ENCODE measurements at places on chromosomes 1 and 21.

- no peak for DNase-seq
Measured at GRCh38 chr21:32173121-32173724, 105.6 kb downstream of the MIS18A start.

- no peak for DNase-seq
Measured at GRCh38 chr1:154970631-154971340, at the start of gene SHC1. TSS of gene SHC1 (minus strand) at chr1:154970747. CDS start at chr1:154970526, 221 bp downstream.

GRCh38 chr1:241640149-241640866 lies at the start of the genes CHML and OPN3:
TSS of gene CHML (minus strand) at chr1:241640369. CDS start at chr1:241635766, 4,603 bp downstream.
TSS of gene OPN3 (minus strand) at chr1:241640369. CDS start at chr1:241640254, 115 bp downstream.
- DNase-seq, result peak; percentile 77

- no peak for DNase-seq
Measured at GRCh38 chr1:216607067-216607697, 116.0 kb downstream of the ESRRG start.

DNA sequence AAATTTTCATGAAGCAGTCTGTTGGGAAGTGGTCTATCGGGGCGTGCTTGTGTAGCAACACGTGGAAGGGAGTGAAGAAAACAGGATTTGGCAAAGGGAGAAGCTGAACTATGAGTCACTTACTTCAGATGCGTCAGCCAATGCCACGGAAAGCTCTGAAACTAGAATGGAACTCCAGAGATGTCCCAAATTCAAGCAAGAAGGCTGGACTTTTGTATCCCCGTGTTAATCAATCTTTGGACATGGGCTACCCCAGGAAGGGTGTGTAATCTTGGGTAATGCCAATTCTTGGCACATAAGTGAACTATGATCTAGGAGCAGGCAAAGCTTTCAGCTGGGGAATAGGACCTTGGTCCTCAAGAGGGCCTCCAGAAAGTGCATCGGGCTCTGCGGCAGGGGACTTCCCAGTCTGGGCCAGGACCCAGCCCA lies 102.6 kb downstream of the ADSS2 start:
- no peak for DNase-seq

- no peak for DNase-seq
Measured at GRCh38 chr1:74641876-74642275, 31.7 kb downstream of the ERICH3 start.

DNA sequence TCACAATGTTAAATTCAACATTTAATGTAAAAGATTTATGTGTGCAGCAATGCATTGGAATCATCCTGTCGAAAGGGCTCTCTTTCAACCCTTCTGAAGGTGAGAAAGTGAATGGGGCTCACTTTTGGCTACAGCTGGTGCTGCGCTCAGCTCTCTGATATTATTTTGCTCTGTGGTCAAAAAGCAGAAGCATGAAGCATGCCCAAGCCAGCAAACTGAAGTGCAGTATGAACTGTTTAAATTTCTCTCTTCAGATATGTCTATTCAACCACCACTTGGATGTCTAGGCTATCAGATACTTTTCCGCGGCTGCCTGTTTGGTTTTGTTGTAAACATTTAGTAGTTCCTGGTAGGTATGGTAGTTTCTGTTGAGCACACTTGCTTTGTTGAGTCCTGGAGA lies 216.9 kb upstream of the TMPRSS15 start:
- no peak for DNase-seq

DNA sequence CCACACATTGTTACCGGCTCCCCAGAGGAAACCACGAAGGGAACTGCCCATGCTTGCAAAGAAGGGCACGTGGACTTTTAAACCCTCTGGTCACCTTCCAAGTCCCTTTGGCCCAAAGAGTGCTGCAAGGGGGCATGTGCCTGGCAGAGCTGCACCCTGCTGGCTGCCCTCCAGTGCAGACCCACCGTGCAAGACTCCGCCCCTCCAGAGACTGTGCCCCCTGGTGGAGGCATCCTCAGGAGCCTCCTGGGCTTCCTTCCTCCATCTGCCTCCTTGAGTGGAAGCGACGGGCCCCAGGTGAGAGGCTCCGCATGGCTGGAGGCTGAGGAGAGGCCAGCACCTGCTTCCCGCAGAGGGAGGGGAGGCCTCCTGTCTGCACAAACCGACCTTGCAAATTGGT lies 100.6 kb downstream of the CRYAA start:
- DNase-seq, result no peak

DNA sequence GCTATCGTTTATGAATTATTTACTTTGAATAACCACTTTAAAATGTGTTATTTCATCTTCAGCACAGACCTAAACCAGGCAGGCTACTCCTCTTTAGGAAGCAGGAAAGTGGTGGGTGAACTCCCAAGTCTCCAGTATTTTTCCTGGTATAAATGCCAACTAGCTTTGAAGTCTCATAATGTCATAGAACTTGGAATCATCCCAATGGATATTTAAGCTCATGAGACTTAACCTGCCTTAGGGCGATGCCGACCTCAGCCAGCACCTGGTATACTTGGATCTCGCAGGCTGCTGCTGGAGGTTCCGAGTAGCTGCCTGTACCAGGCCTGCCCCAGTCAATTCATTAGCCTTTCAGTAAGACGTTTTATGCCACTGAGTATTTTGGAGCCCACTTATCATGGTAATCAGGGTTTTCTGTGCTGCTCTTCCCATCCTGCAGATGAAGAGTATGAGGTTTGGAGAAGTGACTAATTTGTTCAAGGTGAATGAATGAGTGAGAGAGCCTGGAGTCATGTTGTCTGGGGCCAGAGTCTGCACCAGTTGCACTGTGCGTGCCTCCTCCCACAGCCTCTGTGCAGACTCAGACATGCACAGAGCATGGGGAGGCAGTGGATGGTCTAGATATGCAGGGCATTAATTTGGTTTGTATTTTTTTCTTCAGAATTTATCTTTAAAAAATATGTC lies 34.9 kb downstream of the VANGL1 start:
- no peak for DNase-seq

- no peak for DNase-seq
Measured at GRCh38 chr1:224042557-224043118, 71.3 kb upstream of the FBXO28 start.

- DNase-seq, result no peak
Measured at GRCh38 chr1:231226156-231226555, 14.9 kb upstream of the GNPAT start.

- no peak for DNase-seq
Measured at GRCh38 chr1:48049823-48050535, 52.8 kb upstream of the TRABD2B start.

GRCh38 chr1:44828003-44828651 lies 14.9 kb downstream of the PTCH2 start:
- DNase-seq, result no peak

DNA sequence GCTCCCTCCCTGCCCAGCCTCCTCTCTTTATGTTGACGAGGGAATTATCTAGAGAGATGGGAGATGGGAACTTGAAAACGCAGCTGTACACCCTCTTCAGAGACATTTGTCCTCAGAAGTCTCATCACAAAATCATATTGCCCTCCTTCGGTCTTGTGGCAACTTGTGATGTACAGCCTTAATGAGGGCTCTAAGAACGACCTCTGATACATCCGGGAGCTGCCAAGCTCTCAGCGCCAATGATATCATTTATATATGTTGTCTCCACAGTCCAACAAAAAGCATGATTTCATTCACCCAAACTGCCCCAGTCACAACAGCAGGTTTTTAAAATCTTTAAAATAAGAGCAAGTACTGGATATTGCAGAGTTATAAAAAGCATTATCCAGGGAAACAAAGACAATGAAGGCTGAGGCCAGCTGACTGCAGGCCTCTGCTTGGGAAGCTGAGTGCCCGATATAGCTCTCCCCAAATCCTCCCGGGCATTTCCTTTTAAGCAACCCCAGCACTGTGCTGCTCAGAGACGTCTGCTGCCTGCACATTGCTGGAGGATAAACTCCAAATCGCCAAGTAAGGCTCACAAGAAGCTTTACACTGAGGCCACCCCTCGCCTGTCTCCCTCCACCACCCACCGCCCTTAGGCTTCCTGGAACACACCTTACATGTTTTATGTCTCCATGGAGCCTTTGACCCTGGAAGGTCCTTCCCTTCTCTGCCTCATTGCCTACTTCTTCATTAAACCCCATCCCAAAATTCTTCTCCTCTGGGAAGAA lies 236.1 kb downstream of the C1orf94 start:
- no peak for DNase-seq

DNA sequence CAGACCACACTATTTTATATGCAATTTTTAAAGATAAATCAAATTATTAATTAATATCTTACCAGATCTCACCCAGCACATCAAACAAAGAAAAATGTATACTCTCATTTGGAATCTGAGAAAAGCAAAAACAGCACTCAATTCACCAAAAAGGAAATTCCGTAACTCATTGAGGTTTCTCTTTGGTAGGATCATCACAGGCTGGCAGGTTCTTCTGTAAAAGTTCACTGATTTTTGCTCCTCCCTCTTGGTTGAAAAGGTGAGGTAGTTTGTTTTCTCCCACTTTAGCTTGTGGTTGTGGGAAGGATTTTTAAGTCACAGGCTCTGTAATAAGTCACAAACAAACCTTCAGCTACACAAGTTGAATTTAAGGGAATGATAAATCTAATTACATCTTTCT lies at the start of gene LIPI:
Gene LIPI, minus strand, starts transcription at position 218 of the 400 bp plus-strand sequence. Its CDS starts 110 bp downstream, at position 108.
- no peak for DNase-seq

GRCh38 chr1:116873680-116874271 lies 35.9 kb upstream of the PTGFRN start:
- DNase-seq, result no peak

DNA sequence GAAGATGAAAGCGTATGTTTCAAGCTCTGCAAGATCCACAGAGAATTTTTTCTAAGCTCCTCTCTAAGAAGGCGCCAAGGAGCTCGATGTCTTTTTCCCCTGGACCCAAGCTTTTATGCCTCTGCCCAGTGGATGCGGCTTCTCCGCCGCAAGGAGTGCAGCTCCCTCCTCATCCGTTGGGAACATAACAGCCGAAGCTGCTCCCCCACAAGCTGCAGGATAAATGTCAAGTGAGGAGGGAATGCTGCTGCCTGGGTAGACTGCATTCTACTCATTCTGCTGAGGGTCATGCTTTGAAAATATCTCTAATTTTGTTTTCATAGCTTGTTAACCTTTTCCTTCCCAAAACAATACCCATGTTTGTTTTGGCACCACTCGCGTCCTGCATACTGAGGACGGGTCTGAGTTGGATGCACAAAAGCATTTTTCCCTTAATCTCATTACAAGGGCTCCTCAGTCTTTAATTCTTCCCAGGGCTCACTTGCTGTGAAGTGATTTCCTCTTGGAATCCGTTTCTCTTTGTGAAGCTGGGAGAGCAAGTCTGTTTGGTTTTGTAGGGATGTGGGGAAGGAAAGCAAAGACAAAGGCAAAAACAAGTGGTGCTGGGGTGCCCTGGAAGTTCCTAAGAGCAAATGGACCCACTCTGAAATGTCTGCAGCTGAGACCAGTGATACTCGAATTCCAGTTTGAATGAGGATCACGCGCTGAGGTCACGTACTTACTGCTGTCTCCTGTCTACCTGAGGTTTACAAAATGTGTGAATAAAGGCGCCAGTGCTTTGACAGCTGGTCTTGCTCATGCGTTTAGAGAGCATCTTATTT lies 134.0 kb upstream of the IRF2BP2 start:
- DNase-seq, result no peak

DNA sequence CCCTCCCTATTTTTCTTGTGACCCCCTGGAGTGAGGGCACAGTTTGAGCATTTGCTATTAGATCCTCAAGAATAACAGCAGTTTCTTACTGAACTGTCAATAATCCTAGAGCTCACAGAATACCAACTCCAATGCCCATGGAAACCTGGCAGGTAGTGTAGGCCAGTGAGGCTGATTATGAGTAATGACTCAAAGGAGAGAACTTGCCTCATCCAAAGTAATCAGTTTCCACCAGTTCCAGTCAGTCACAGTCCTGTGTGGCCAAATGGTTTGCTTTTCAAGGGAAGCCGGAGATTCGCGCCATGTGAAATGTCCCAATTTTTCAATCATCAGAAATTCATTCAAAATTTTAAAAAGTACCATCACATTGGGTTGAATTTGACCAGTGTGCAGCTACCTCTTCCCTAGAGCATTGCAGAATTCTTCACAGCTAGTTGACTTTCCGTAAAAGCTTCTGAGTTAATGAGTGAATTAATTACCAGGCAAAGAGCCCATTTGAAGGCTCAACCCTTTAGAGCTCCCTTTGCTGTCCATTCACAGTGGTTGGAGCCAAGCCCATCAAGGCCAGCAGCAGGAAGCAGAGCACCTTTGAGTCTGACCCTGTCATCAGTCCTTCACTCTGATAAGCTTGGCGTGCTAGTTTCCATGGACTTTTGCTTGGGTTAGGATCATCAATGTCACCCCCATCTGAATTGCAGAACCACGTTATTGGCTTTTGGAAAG lies 170.3 kb downstream of the KAZN start:
- DNase-seq, result no peak

DNA sequence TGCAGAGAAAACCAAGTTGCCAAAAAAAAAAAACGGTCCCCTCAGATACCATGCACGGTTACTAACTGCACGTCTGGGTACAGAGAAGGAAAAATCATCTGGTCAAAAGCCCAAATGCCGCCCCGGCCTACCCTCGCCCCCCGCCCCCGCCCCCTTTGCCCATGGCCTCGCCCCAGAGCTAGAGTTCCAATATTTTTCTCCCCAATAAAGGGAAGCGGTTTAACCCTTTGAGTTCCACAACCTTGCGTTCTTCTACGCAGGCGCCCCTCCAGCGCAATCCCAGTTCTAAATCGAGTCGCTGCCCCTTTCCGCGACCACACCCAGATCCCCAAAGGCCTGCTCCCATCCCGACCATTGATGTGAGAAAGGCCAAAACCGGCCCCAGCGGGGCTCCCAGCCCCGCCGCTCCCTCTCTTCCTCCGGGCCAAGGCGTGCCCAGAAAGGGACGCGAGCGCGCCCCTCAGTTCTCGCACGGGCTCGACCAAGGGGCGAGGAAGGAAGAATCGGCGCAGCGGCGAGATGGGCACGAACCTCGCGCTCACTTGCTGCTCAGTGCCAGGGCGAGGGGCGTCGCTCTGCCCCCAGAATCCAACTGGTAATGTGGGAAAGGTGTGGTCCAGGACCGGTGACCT lies 797 bp downstream of the WDR47 start:
- no peak for DNase-seq

GRCh38 chr1:209742409-209743144 lies 13.3 kb upstream of the TRAF3IP3 start:
- no peak for DNase-seq

All from stimulated activated CD4-positive, alpha-beta T cell treated with anti-CD3 and anti-CD28 coated beads, TNF-alpha, amount 100 ng/mL, for 1 hour (primary cell).